ENCODE measurements at places on chromosomes 2 and 18.
A peak's percentile ranks its signal among the peaks of the same experiment; 100 is the strongest.

DNA sequence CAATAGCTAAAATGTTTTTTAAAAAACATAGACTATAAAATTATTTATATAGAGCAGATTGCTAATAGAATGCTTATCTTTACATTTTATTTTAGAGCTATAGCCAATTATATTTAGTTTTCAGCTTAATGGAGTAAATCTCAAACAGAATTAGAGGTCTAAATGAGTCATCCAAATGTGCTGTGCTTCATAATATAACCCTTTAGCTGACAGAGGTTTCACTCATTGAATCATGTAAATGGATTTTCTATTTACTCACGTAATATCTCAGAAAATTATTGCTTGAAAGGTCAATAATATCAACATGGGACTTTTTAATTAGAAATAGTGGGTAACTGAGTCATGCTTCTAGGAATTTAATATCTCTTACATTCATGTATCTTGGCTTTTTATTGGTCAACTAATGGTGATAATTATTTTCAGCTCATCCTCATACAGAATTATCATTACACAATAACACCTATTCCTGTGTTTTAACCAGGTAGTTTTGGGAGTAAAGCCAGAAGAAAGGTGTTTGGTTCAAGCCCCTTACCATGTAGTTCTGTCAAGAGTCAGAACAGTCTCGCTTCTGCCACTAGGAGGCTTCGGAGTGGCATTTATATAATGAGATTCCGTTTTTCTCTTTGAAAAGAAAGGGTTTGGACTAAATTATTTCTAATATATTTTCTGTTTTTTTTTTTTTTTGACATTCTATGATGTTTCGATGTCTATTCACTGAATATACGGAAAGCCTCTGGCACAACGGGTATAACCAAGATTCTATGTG, 217.6 kb downstream of the CDH7 start:
- DNase-seq: no peak

GRCh38 chr2:2502201-2502549, 171.1 kb upstream of the MYT1L start:
- DNase-seq: no peak

GRCh38 chr2:98295721-98296414, 50.4 kb upstream of the CNGA3 start:
- DNase-seq: no peak

DNA sequence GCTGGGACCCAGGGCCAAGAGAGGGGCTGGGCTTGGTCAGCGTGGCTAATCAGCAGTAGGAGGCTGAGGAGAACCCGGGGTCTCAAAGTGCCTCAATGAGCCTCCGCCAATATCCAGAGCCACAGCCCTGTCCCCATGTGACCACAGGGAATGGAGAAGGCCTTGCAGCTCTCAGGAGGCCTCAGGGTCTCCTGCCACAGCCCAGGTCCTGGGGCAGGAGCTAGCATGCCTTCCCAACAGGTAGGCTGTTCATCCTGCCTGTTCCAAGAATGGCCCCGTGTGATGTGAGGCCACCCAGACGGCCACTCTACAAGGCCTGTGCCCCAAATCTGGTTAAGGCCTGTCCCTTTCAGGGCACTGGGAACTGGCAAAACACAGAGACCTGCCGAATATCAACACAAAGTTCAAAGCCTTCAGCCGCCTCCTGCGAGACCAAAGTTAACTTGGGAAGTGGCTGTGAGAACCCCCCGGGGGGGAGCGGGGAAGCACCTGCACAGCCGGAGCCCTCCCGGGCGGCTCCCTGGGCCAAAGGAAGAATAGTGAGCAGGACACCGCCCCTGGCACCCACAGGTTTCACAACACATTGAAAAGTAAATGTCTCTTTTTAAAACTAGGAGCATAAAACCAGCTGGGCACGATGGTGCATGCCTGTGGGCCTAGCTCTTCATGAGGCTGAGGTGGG, 4.5 kb upstream of the LIMS2 start:
- no peak for DNase-seq

- DNase-seq: no peak
Observed at GRCh38 chr18:75592527-75592926, 165.0 kb upstream of the SMIM21 start.

DNA sequence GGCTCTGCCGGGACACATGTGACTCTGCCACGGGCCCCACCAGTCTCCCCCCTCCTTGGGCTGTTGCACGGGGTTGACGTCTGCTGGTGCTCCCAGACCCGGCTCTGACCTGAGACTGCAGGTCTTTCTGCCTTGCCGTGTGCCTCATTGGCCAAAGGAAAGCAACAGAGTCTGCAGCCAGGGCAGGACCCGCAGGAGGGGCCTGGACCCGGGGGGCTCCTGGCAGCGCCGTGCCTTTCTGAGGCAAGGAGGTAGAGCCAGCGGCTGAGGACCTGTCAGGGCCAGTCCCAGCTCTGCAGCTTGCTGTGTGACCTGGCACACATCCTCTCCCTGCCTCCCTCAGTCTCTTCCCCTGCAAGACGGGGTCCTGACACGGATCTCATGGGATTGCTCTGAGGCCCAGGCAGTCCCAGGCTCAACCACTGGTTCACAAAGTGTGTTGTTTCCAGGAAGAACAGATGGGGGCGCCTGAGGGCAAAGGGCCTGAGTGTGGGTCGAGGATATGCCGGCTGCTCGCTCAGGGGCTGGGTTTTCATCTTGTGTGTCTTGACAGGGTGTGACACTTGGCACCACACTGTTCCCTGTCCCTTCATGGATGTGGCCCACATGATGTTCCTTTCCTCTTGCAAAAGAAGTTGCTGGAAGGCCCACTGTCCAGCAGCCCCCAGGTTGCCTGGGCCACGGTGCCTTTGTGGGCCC, 9.0 kb downstream of the CAPN10 start:
- peak; percentile 50 for DNase-seq

DNA sequence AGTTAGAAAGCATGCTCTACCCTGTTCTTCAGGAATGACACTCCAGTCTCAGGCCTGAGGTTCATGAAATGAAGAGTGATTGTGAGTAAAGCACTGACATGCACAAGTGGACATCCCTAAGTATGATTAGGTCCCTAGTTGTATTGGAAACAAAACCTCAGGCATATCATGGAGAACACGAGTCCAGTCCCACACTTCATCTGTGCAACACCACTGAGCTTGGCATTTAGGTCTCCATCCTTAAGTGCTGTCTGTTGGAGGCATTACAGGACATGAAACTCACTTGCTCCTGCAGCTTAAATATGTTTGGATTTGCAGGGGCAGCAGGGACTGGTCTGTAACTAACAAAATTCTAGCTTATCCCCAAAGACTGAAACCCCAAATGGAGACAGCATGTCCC, 250.3 kb upstream of the KLHL29 start:
- DNase-seq: no peak

DNA sequence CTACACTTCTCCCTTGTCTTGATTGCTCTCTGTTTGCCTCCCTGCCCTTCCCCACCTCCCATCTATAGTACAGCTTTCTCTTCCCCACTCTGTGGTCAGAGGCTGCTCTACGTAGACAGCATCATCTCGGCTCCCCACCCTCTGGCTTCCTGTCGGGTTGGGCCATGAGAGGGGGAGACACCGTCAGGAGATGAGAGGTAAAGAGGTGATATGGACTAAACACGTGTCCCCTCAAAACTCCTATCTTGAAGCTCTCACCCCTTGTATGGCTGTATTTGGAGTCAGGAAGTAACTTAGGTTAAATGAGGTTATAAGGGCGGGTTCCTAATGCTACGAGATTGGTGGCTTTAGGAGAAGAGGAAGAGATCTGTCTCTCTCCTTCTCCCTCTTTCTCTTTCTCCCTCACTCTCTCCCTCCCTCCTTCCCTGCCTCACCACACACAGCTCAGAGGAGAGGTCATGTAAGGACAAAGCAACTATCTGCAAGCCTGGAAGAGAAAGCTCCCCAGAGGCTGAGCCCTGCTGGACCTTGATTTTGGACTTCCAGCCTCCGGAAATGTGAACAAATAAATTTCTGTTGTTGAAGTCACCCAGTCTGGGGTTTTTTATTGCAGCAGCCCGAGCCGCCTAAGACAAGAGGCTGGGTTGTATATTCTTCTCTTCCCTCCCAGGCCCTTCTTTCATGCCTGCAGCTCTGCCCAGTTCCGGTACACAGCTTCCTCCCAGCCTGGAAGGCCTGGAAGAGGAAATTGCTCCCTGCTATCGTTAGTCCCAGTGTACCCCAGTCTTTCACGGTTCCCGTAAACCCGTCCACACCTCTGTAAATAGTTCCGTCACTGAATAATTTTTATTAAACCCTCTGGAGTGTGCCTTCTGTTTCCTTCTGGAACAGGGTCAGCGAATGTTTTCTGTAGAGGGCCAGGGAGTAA, 138.0 kb downstream of the AKAIN1 start:
- DNase-seq: no peak

- DNase-seq: no peak
Observed at GRCh38 chr18:23844991-23845680, 155.9 kb downstream of the LAMA3 start.

DNA sequence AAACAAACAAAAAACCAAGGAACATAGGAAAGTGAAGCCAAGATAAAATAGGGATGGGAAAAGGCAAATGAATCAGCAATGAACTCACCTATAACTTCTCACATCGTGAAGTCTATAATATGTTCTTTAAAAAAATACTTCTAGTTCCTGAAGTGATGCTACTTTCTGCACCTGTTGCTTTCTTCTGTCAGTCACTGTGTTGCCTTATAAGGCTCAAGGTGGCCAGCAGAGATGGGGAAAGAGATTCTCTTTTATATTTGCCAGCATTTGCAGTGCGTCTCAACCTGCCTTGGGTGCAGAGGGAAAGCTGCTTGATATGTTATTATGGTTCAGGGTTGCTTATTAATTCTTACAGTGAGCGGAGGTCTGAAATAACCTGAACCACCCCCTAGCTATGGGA, 14.0 kb downstream of the QPCT start:
- DNase-seq: no peak

- no peak for DNase-seq
Observed at GRCh38 chr18:79200546-79201268, 131.5 kb downstream of the ATP9B start.

GRCh38 chr18:76410660-76411417, 84.2 kb downstream of the ZNF516 start:
- DNase-seq: peak; percentile 29

- peak; percentile 98 for DNase-seq
Observed at GRCh38 chr18:50853863-50854271, 25.1 kb upstream of the ME2 start.

GRCh38 chr2:209734805-209735204, 36.8 kb upstream of the UNC80 start:
- no peak for DNase-seq

Measured in inflammatory macrophage treated with lipopolysaccharide for 1 hour (primary cell).